ENCODE measurements at places on chromosomes 7 and 10.

DNA sequence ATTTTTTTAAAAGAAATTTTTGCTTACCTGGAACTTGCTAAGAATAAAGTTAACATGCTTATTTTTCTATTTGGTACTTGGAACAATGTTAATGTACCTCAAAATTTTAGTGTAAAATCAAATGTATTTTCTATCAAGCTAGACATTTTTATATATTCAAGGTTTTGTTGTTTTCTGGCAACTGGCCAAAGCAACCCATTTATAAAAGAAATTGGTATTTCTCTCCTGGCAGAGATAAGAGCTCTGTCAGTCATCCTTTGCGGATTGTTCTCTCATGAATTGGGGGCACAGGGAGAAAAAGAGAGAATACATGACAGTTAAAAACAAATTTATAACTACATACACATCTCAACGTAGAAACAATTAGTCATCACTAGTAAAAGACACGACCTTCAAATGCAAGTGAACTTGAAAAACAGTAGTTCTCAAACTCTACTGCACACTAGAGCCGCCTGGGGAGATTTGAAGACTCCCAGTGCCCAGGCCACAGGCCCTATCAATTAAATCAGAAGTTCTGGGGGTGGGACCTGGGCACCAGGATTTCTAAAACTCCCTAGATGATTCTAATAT lies 152.4 kb upstream of the LAMB4 start:
- DNase-seq = no peak

DNA sequence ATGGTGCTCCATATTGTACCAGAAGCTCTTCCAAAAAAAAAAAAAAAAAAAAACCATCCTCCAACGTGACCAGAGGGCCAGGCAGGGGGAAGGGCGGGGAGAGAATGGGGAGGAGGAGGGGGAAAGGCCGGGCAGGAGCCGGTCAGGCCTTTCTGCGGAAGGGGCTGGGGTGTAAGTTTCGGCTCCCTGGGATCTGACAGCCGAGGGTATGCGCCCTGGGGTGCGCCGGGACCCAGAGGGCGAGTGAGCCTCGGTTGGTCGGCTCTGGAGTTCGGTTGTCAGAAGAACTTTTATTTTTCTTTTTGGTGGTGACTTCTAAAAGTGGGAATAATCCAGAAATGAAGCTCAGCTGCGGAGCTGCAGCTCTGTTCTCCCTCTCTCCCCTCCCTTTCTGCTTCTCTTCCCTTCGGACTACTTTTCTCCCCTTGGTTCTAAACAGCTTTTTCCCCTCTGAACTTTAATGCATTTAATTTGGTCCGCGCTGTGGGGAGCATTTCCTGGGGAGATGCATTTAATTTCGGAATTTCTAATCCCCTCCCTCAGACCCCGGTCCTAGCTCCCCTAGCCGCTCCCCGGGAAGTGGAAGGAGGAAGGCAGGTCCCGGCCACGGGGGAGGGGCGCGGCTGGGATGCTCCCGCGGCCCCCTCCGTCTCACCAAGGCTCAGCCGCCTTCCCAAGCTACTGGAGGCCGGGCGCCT lies 3.9 kb upstream of the PAX2 start:
- no peak for DNase-seq

DNA sequence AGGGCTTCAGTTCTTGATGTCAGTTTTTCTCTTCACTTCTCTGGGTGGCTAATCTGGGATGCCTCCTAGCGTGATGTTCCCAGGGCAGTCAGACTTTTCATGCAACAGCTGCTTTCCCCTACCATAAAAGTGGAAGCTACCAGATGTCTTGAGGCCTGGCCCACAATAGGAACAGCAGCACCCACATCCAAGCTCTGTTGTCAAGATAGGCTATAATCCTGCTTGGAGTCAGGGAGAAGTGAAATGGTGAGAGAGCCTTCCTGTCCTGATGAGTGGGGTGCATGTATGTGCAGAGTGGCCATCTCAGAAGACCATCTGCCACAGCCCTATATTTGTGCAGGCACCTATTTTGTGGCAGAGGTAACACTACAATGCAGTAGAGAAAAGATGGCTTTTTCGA lies 108.0 kb downstream of the HTR5A start:
- DNase-seq = no peak

DNA sequence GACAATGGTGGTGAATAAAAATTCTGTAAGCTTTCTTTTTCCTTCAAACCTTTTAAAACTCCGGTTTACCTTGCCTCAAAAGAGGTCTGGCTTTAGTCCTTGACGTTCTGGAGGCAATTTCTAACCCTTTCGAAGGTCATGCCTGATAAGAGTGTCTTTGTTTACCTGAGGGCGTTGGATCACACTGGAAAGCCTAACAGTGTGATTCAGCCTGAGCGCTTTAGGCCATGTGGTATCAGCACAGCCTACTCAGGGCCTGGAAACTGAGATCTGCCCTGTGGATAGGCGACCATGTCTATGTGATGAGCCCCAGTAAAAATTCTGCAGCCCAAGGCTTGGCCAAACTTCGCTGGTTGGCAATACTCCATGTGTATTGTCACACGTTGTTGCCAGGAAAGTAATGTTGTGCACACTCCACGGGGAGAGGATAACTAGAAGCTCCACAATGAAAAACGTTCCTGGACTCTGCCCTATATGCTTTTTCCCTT lies 10.7 kb downstream of the CCDC6 start:
- no peak for DNase-seq

- no peak for DNase-seq
Observed at GRCh38 chr10:42988069-42988468, 88.8 kb upstream of the RET start.

- no peak for DNase-seq
Observed at GRCh38 chr7:27142580-27143022, 880 bp downstream of the HOXA5 start.

All from H4 (cell line).